ENCODE measurements at places on chromosomes 11 and 22.

DNA sequence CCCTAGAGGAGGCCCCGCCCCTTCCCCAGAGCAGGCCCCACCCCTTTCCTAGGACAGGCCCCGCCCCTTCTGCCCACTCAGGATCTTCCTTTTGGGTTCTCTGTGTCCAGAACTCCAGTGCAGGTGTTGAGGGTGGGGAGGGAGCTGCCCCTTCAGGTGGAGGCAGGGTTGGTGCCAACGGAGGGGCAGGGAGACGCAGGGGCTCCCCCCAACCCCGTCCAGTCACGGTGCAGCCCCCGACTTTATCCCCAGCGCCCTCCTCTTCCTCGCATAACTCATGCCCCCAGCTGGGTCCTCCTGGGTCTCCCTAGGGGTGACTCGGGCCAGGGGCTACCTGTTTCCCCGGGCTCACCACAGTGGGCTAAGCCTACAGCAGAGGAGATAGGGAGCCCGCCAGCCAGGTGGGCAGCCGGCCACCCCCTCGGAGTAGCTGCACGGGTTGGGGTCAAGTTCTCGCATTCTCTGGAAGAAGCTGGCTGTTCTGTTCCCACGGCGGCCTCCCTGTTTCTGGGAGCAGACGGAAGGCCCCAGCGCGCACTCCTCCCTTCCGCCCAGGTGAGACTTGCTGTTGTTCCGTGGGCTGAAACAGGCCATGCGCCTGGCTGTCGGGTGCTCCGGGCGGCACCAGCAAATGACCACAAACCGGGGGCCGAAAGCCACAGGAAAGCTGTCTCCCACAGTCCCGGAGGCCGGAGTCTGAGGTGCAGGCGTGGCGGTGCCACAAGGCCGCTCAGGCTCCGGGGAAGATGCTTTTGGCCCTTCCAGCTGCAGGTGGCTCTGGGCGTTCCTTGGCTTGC is 38.9 kb downstream of the MUC2 start:
- no peak for DNase-seq

- DNase-seq, result no peak
These were observed 30.7 kb upstream of the LMO1 start for GRCh38 chr11:8294251-8294935.

DNA sequence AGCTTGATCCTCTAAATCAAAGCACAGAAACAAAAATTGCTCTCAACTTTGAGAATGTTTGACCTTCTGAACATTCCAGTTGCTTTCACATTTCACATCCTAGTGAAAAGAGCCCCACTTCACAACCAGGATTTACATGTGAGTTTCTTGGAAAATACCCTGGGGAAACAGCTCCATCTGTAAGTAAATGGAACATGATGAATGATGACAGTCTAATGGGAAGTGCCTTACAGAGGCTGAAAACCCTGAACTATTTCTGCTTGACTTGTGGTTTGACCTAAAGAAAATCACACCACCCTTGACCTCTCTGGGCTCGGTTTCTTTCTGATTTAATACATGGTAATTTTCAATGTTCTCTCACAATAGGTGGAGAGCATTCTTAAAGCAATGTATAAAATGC is 499.4 kb upstream of the API5 start:
- no peak for DNase-seq

- no peak for DNase-seq
These were observed 22.6 kb downstream of the GDPD4 start for GRCh38 chr11:77278595-77279506.

DNA sequence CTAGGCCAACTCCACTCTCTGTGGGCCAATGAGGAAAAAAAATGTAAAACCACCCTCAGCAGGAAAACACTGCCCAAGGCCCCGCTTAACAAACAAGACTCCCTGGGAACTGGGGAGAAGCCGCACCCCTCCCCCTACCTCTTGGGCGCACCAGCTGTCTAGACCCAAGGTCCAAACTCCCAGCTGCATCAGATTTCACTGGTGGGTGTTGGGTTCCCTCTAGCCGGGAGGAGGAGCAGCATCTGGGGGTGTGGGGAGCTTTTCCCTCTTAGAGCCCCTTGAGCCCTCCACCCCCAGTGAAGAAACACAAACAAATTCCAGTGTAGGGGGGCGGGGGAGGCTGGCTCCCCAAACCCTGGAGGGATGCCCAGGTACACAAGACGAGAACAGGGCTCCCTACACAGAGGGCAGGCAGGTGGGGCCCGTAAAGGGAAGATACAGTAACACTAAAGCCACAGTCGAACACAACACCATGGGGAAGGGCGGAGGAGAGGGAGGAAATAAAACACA is 64.9 kb downstream of the NECTIN1 start:
- peak; percentile 70 for DNase-seq
